ENCODE measurements at places on chromosomes 13 and 19. TPM values are rescaled to one million over a fixed set of nuclear protein-coding genes. Genes with fewer than 3 reads are reported as not detected.

Gene CGB8
- total RNA-seq, result not detected

Gene CEACAM8
- not detected for total RNA-seq

Gene B3GNT3
- total RNA-seq, result not detected

Gene MBD3L2B
- total RNA-seq, result not detected

Gene ATP4A
- not detected for total RNA-seq

Gene HSPB6
- total RNA-seq, result not detected

DNA sequence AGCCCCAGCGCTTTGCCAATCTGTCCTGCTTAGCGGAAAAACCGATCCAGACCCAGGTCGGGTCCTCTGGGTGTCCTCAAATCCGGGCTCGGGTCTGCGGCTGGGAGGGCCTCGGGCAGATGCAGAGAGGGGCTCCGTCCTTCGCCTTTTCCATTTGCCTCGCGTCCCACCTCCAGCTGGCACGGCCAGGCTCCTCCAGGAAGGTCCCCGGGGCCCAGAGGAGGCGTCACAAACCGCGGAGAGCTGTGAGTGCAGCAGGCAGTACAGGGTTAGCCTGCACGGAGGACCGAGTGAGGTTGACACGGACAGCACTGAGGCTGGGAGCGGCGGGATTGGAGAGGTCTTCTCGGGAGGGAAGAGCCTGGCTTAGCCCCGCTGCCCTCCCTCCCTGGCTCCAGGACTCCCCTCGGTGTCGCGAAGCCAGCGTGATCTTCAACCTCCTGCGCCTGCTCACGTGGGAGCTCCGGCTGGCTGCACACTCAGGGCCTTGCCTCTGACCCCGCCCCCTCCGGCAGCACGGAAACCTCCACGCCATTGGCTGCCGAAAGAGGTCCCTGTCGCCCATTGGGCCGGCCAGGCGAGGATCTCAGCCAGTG, 2.8 kb upstream of the IFNL2 start:
- peak; percentile 36 for DNase-seq

- no peak for DNase-seq
These were observed 3.0 kb upstream of the PLEKHF1 start for GRCh38 chr19:29662278-29662603.

GRCh38 chr13:32538143-32538620, 413 bp downstream of the N4BP2L2 start:
- DNase-seq, result peak; percentile 66

- DNase-seq, result no peak
These were observed 11.8 kb downstream of the PGLS start for GRCh38 chr19:17522988-17523872.

DNA sequence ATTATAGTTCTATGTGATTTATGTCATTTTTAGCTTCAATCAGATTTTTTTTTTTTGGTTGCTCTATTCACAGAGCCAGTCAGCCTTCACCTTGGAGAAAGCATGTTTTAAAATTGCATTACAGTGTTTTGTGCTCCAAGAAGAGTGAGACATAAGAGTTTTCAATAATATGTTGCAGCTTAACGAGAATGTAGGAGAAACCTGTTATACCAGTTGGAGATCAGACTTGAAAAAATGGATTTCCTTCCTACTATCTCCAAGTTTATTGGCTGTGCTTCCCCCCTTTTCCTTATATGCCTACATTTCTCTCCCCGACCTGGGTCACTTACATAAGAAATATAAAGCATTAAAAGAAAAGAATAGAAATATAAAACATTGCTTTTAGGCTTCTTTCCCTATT, 123.9 kb upstream of the ARGLU1 start:
- DNase-seq, result no peak

- DNase-seq, result no peak
These were observed 1.4 kb upstream of the LRG1 start for GRCh38 chr19:4541114-4541805.

GRCh38 chr13:30147421-30147820, 159.9 kb downstream of the KATNAL1 start:
- DNase-seq, result no peak

GRCh38 chr13:22903925-22904324, 276.9 kb upstream of the SGCG start:
- no peak for DNase-seq

DNA sequence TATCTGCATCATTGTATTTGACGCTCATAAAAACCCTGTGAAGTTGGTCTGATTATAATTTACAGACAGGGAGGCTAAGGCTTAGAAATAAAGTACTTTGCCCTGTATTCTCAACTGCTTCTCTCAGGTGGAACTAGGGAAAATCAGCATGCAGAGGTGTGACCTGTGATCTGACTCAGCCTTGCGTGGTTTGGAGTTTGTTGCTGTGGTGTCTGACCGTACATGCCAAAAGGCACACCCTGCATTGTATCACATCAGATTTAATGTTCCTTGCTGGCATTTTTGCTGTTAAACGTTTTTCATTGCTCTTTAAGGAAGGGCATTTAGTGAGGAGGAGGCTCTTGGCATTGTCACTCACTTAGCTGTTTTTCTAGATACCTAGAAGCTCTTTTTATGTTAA, 58.8 kb upstream of the C1QTNF9B start:
- DNase-seq, result no peak

- no peak for DNase-seq
These were observed 10.5 kb downstream of the ADAMTS10 start for GRCh38 chr19:8600064-8600463.

DNA sequence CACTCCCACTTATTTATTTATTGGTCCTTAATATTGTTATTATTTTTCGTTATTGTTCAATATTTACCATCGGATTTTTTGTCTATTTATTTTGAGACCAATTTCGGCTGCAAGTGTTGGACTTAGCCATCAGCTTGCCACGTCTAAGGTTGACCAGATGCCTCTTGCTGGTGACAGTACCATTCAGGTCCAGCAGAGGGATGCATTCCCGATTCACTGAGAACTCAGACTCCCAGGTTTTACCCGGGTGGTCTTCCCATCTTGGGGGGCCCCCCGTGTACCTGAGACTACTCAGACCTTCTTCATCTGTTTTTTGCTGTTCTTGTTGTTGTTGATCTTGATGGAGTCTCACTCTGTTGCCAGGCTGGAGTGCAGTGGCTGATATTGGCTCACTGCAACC, 1435.2 kb downstream of the UQCRFS1 start:
- DNase-seq, result no peak

- DNase-seq, result no peak
These were observed 102.0 kb downstream of the FOXO1 start for GRCh38 chr13:40564342-40565001.

- DNase-seq, result peak; percentile 41
These were observed 27.3 kb downstream of the PIP5K1C start for GRCh38 chr19:3672993-3673392.

DNA sequence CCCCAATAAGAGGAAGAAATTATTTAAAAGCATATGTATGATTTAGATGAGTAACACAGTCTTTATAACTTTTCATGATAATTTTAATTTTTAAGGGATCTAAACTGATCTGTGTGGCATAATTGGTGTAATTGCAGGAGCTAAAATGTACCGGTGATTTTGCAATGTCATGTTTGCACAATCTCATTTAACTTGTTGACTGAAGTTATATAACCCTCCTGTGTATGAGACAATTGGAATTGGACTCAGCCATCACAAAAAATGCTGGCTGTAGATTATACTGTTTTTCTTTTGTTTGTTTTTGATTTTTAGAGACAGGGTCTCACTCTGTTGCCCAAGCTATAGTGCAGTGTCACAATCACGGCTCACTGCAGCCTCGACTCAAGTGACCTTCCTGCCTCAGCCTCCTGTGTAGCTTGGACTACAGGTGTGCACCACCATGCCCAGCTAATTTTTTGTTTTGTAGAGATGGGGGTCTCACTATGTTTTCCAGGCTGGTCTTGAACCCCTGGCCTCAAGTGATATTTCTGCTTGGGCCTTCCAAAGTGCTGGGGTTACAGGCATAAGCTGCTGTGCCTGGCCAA, 26.1 kb downstream of the FGF9 start:
- DNase-seq, result no peak

DNA sequence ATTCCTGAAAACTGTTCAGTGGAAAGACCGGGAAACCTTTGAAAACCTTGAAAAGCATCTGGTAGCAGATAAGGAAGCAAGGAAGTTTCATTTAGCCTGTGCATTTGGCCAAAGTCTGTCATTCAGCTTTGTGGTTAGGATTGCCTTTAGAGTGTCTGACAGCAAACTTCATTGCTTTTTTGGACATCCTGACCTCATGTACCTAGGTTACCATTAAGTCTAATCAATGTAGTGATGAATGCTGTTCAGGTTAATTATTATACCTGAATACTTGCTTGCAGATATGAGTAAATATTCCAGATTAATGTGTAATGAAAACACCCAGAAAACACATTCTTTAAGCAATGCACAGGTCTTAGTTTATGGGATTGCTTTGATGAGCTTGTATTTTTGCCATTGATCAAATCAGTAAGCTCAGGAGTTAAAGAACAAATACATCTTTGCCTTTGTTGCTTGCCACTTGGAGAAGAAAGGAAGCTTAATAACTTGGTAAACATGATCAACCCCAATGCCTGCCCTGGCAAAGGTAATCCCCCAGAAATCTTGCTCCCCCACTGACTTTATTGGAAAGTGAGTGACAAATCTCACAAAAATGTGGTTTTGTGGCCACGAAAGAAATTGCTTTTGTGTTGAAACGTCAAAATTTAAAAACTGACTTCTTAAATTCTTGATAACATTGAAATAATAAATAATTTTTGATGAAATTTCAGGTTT, 87.4 kb downstream of the SLC15A1 start:
- no peak for DNase-seq

DNA sequence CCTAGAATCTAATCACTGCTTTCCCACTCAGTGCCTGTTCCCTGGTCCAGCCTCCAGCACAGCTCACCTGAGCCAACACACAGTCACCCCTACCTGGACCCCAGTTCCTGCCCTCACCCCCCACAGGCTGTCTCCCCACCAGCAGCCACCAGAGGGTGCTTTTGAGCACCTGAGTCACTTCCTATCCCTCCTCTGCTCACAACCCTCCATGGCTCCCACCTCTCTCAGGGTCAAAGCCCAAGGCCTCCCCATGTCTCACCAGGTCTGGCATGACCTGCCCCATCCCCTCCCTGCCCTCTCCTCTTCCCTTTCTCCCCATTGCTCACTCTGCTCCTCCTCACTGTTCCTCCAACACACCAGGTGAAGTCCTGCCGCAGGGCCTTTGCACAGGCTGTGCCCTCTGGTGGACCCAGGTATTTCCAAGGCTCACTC, 7.1 kb upstream of the DPP9 start:
- DNase-seq, result no peak

DNA sequence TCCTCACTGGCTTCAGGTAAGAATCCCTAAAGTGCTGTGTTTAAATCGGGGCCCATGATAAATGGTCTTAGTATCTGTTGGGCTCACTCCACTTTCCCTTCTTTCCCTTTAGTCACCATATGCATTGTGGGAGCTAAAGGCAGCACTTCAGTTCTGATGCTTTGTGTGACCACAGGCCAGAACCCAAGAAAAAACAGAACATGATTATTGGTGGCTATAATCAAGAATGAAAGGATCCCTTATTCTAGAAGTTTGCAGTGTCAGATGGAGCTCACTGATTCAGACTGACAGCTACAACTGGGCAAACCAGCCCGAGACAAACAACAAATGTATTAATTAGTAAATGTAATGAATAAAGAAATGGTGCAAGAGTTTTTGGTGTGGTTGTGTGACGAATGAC, 57.3 kb upstream of the POMP start:
- no peak for DNase-seq

DNA sequence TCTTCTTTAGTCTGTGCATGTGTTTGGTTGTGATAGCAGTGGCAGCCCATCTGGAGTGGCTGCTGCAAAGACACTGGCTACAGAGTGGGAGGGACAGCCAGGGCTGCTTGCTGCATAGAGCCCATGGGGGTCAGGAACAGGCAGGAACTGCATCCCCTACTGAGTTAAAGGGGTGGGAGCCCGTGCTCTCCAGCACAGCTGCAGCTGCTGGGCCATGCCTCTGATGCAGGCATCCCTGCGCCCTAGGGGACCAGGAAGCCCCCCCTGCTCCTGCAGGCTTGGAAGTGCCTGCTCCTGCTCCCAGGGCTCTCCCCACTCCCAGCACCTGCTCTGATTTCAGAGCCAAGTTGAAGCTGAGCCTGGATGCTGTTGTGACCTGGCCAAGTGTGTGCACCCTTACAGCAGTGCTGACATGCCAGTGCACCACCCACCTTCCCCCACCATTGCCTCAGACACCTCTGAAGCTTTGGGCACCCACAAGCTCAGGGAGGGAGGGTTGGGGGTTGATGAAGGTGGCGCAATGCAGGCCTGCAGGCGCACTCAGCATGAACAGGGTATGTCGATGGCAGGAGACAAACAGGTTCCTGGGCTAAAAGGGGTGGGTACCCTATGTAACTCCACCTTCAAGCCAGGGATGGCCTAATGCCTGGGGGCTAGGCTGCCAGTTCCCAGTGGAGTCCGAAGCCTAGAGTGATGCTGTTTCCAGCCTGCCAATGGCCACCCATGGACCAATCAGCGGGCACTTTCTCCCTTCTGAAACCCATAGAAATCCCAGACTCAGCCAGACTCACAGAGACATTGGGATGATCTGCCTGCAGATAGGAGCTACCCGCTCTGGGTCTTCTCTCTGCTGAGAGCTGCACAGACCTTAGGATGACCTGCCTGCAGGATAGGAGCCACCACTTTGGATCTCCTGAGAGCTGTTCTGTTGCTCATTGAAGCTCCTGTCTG, 919.9 kb upstream of the MIR17HG start:
- DNase-seq, result peak; percentile 17

GRCh38 chr19:46186101-46186716, 38.2 kb downstream of the IGFL2 start:
- no peak for DNase-seq

DNA sequence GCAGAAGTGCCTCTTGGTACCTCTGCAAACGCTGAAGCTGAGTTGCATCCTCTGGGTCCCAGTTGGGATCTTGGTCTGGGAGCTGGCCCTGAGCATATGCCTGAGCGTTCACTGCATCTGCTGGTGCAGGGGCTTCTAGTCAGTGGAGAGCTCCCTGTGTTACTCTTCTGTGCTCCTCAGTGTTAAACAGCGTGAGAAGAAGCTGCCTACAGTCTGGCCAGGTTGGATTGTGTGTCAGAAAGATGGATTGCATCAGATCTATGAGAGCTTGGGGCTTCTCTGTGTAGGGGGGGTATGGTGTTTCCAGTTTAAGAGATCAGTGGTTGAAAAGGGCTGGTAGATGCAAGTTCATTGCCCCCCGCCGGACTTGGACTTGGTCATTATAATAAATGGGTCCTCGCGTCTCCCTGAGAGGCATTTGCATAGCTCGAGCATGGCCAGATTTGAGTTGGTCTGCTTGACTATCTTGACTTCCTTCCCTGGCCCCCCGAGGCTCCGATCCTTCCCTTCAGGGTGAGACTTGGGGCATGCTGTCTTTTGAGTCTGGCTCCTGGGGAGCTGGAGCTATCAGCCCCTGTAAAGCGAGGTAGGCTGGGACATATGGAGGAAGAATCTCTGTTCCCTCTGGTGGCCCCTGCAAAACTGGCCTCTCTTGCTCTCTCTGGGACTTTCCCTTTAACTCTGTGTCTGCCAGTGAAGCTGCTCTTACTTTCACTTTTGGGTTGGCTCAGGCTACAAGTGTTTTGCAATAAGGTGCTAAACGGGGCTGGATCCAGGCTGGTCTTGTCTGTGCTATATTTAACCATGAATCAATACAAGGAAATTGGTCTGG, 52.9 kb downstream of the OR10H4 start:
- DNase-seq, result no peak

Measured in neural progenitor cell (in vitro differentiated cells).